ENCODE measurements at places on chromosomes 4 and X.
A peak's percentile ranks its signal among the peaks of the same experiment; 100 is the strongest.

DNA sequence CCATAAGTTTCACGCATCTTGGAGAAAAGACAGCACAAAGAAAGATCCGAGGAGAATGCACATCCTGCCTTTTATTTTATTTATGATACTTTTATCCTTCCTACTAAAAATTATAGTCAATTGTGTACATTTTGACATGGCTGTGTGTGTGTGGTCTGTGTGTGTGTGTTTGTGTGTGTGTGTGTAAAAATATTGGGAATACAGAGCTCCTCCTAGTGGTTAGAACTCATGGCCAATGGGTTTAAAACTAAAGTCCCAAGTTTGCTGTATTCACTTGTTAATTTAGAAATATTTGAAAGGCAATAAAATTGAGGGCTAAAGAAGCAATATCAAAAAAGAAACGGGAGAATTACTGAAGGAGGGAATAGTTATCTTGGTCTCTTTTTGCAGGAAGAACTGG, 47.5 kb downstream of the NKX6-1 start:
- peak; percentile 6 for DNase-seq

DNA sequence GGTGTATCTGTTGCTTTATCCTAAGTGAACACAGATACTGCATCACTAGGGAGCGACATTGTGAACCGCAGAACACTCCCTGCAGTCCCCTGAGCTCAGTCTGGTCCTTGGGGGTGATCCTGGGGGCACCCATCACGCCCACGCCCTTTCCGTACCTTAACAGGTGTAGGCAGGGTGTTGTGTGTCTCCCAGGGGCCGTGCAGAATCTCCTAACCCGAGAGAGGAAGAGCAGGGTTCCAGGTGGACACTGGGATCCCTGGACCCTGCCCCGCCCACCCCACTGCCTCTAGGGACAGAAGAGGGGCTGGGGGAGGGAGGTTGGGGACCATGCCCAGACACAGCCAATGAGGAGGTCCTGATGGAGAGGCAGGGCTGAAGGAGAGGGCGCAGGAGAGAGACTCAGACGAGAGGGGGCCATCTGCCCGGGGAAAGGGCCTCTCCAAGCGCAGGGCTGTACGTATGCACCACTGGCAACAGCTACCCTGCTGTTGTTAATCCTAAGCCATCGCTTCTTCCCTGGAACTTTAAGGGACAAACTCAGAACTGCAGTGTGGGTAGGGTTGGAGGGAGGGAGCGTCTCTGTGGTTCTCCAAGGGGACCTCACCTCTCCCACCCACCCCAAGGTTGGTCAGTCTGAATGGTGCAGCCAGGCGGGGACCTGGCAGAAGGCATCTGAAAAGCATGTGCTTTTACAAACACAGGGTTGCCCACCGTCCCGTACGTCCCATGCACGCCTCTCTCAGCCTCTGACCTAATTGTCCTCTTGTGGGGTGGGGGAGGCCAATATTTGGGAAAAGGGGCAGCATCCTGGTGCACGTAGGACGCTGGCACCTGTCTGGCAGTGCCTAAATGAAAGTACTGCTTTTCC, 2.5 kb downstream of the P2RY8 start:
- DNase-seq: no peak

- no peak for DNase-seq
These were observed 242.9 kb upstream of the ANKRD50 start for GRCh38 chr4:124955476-124955875.

DNA sequence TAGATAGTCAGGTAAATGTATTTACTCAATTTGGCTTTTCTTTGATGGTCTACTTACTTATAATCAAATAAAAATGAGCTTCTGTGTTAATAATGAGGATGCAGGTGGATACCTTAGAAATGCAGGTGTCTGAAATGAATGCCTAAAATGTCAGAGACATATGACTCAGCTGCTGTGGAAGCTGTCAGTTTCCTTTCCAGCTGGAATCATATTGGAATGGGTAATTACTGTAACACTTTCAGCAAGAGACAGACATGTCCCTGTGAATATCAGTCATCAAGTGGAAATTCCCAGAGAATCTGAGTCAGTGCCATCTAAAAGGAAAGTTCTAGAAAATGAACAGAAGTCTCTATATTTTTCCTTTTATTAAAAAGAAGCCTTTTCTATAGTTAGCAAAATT, 783.0 kb upstream of the AADAT start:
- no peak for DNase-seq

GRCh38 chr4:3372933-3373465, 68.8 kb upstream of the HGFAC start:
- no peak for DNase-seq

DNA sequence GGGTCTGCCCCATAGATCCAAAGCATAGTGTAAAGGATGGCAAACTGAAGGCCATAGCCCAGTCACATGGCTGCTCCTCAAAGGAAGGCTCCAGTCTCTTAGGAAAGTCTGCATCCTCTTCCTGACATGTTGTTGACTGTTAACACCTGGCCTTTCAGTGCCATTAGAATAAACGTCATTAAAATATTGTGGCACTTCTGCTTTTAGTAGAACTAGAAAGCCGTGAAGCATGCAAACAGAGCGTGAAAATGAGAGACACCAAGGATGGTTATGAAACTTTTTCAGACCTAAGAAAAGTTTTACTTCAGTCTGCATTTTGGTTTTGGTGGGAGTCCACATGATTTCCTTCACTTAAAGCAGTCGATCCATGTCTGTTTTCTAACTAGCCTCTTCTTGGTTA, 41.1 kb upstream of the AFF2 start:
- no peak for DNase-seq

GRCh38 chr4:374298-375160, 36.9 kb downstream of the ZNF141 start:
- no peak for DNase-seq

DNA sequence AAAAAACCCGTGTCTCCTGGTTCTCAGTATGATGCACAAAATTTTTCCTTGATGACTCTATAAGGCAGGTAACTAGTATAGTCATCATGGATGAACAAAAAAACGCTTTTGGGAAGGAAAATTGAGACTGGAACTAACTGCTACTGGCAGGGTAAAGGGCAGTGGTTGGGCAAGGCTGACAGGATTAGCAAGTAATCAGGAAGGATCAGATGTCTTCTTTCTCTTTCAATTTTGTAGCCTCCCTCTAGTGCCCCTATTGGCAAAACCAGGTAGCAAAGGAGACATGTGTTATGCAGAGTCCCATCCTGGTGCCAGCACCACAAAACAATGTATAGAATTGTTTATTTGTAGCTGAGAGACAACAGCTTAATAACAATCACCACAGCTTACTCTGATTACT, 12.8 kb upstream of the SLITRK4 start:
- DNase-seq: no peak

DNA sequence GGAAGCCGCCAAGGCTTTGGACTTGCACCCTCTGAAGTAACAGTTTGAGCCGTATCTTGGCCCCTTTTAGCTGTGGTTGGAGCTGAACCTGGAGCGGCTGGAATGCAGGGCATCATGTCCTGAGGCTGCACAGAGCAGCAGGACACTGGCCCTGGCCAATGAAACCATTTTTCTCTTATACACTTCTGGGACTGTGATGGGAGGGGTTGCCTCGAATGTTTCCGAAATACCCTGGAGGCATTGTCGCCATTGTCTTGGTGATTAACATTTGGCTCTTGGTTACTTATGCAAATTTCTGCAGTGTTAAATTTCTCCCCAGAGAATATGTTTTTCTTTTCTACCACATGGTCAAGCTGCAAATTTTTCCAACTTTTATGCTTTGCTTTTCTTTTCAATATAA, 137.2 kb downstream of the MAGEC1 start:
- DNase-seq: no peak

Data from NCI-H510A treated with DMSO at 0.1 percent for 48 hours (cell line).